Astrocyte of the cerebellum (primary cell): ENCODE measurements at places on chromosomes 3 and 15.
A peak's percentile ranks its signal among the peaks of the same experiment; 100 is the strongest.

DNA sequence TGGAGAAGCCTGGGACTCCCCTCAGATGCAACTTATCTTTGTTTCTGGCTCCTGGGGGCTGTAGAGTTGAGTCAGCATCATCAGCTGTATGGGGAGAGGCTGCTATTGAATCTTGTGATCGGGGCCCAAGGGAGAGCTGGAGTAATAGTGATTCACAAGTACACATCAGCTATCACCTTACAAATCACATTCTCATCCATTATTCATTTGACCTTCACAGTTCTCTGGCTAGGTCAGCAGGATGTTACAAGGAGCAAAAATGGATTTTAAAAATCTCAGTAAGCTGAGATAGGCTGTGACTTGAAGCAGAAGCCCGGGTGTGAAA lies 175.0 kb downstream of the OPA1 start:
- DNase-seq = no peak

GRCh38 chr3:106823701-106824100 lies 553.5 kb upstream of the CCDC54 start:
- no peak for DNase-seq

GRCh38 chr15:92714077-92714476 lies 58.5 kb upstream of the FAM174B start:
- DNase-seq = no peak

DNA sequence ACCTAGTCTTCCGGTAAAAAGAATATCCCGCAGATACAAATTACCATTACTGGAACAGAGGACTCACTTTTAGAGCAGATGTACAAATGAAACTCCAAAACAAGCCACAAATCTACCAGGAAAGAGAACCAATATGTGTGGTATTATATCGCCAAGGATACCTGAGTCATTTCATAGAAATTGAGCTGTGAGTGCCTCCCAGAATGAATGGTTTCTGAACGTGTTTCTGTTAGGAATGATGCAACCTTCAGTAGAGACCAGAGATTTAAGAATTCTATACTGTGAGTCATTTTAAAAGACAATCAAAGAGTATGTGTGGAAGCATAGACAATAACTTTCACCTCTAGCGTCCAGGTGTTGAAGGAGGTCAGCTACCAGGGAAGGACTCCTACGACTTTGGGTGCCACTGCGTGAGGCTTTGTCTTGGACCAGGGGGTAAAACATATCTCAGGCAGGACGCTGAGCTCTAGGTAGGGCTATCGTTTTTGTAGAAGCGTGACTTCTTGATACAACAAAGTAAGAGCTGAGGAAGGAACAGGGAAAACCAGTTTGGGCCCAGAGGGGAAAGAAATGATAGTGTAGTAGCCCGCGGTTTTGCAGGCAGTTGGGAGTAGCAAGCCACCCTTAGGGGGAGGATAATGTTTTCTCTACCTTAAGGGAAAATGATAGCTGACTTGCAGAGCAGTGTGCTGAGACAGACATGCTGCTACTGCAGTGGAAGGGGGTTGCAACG lies 210.4 kb downstream of the TP63 start:
- DNase-seq = peak; percentile 19

DNA sequence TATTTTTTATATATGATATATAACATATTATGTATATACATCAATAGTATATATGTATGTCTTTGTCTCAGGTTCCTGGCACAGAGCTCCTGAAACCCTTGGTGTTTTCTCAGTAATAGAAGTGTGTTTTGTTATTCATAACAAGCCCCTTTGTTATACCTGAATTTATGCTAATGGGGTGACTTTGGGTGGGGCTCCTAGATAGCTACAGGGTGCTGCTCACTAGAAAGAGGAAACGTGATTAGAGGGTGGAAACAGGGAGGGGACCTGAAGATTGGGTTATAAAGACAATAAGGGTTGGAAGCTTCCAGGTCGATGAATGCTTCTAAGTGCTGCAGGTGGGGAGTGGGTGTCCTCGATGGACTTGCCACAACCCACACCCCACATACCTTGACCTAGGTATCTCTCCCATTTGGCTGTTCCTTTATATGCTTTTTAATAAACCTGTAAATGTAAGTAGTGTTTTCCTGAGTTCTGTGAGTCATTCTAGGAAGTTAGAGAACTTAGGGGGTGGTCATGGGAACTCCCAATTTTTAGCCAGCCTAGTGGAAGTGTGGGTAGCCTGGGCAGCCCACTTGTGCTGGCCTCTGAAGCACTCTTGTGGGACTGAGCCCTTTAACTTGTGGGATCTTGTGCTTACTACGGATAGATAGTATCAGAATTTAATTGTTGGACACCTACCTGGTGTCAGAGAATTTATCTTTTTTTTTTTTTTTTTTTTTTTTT lies 36.9 kb upstream of the C15orf39 start:
- no peak for DNase-seq

DNA sequence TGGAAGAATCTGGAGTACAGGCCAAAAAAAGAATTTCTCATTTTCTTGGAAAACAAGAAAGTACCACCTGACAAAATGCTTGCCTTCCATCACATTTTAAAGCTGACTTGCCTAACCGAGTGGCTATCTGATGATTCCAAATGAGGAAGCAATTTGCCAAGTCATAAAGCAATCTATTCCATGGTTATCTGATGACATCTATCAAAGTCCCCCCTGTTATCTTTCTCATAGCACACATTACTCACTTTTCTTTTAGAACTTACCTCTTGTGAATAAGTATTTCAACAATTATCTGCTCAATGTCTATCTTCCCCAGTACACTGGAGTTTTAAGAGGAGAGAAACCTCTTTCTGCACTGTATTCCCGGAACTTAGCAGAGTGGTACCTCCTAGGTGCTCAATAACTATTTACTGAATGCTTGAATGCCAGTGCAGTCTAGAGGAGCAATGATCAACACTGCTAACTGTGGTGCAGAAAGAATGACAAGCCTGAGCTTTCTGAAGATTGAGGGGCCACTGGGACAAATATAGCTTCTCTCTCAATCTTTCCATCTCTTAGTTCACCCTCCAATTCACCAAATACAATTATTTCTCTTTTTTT lies 186.3 kb upstream of the ATP11B start:
- DNase-seq = no peak

DNA sequence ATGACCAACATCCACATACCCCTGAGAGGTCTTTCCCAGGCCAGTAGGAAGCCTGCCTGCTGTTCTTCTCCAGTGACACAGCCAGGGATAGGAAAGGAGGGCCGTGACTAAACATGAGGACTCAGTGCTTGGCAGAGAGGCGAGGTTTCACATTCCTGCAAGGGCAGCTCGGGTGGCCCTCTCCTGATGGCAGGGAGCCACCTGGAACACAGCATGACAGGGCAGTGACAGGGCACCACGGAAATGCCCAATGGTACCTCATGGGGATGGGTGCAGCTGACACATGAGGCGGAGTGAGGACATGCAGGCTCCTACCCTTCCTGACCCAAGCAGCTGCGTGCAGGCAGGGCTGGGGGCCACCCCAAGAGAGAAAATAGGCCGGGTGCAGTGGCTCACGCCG lies 7.4 kb upstream of the TGM5 start:
- no peak for DNase-seq

GRCh38 chr3:195441051-195441450 lies 1.8 kb downstream of the ACAP2 start:
- no peak for DNase-seq
